Stimulated activated CD4-positive, alpha-beta T cell treated with anti-CD3 and anti-CD28 coated beads, Interleukin-1b, Interleukin-23, amount 100 ng/mL, for 24 hours (primary cell): ENCODE measurements at places on chromosomes 1 and 21.

DNA sequence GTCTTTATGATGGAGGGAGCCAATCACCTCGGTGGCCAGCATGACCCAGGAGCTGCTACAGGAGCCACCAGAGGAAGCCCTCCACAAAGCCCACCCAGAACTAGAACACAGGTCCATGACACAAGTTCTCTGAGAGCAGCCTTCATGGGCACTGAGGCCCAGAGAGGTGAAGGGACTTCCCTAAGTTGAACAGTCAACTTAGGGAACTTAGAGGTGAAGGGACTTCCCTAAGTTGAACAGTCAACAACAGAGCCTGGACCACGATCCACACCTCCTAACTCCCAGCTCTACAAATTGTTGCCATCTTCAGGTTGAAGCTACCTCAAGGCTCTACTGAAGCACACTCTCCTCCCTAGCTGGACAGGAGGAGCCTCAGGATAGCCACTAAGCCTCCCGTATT is 132.7 kb downstream of the CCDC185 start:
- DNase-seq = no peak

DNA sequence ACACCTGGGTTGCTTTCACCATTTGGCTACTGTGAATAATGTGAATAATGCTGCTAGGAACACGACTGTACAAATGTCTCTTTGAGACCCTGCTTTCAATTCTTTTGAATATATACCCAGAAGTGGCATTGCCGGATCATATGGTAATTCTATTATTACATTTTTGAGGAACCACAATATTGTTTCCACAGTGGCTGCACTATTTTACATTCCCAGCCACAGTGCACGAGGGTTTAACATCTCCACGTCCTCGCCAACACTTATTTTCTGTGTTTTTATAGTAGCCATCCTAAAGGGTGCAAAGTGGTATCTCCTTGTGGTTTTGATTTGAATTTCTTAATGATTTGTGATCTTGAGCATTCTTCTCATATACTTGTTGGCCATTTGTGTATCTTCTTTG is 15.7 kb downstream of the FHAD1 start:
- no peak for DNase-seq

GRCh38 chr1:245036102-245036501 is 118.7 kb upstream of the KIF26B start:
- no peak for DNase-seq

- no peak for DNase-seq
Observed at GRCh38 chr1:216168546-216168945, 254.7 kb downstream of the USH2A start.

GRCh38 chr1:45477646-45478045 is 13.3 kb downstream of the TESK2 start:
- no peak for DNase-seq

DNA sequence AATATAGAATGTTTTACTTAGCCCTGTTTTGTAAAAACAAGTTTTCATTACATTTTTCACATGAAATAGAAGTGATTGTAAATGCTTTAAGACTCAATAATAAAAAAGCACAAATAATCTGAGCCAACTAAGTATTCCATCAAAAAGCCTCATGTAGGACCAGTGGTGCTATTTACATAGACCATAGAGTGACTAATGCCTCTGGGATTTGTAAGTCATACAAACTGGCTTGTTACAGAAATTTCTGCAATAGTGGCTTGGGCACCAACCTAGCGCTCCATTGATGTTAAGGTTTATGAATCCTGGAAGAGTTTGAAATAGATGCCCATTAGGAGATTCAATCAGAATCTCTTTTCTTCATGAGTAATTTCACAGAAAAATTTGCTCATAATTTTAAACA is 31.9 kb downstream of the ZMYM1 start:
- DNase-seq = no peak

DNA sequence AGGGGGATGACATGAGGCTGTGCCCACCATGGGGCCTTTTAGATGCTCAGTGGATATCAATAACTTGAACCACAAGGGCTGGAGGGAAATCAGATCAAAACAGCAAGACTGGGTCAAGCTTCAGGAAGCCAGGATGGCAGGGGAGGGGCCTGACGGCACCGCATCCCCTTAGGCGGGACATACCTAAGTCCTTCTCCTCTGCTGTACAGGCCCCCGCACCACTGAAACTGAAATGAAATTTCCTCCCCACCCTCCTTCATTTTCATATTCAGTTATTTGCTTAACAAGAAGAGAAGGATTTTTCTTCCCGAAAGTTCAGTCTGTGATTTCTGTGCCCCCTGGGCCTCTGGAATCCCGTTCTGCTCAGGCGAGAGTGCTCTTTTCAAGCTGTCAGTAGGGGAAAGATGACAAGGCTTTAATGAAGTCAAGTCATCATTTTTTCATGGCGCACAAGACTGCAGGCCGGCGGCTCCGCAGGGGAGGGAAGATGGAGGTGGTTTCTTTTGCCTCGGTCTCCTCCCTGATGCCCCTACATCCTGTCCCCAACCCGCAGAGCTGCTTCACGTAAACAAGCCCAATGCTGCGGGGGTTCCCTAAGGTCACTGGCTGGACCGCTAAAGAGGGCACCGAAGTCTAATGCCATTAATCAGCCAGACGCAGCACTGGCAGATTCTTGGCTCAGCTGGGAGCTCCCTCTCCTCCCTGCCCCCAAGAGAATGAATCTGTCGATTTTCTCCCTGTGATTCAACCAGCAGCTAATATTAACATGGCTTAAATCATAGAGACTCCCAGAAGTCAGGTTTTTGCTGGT is 264.8 kb downstream of the C1orf94 start:
- DNase-seq = no peak

- DNase-seq = no peak
Observed at GRCh38 chr1:30523055-30524020, 200.0 kb downstream of the MATN1 start.

- DNase-seq = no peak
Observed at GRCh38 chr1:208714323-208714722, 470.1 kb upstream of the PLXNA2 start.

DNA sequence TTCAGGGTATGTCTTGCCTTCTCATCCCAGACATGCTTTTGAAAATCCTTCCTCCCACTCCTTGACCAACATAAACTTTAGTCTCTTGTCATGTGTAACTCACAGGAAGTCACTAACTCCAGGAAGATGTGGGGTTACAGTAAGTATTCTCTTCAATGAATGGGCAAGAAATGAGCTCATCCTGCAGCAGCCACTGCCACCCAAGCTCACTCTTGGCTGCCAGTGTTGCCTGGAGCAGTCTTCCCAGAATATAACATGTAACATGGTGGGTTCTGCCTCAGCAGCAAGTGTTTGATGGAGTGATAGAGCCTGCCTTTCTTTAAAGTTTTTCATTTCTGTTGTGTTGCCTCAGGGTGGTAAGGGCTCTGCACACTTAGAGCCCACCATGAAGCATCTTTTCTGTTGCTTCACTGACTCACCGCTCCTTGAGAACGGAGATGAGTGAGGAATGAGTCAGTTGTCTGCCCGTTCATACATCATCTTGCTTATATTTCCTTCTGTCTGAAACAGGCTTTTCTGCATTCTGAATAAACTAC is 187.0 kb downstream of the TPR start:
- no peak for DNase-seq

DNA sequence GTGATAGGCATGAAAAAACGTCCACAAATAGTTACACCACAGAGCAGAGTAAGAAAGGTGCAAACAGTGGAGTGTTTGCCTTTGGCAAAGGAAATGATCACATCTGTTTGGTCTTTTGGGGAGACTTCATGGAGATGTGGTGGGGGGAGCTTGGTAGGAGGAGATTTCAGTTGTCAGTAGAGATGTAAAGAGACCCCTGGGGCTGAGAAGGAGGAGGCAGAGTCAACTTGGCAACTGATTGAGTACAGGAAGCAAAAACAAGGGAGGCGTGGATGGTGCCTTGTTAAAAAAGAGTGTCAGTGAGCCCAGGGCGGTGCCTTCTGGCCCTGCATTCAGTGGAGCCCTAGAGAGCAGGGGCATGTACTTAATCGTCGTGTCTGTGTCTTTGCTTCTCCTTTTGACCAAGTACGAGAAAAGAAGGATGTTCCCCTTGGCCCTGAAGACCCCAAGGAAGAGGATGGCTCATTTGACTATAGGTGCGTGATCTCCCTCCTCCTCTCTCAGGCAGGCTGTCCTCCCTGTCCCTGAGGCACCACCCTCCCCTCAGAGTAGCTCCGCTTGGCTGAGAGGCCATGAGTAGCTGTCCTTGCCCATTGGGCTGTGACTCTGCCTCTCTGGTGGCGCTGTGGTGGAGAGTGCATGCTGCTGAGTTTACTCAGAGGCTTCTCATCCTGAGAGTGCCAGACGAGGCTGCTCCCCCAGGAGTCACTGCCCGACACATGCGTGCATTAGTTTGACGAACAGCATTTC is 30.4 kb upstream of the CNTN2 start:
- no peak for DNase-seq

DNA sequence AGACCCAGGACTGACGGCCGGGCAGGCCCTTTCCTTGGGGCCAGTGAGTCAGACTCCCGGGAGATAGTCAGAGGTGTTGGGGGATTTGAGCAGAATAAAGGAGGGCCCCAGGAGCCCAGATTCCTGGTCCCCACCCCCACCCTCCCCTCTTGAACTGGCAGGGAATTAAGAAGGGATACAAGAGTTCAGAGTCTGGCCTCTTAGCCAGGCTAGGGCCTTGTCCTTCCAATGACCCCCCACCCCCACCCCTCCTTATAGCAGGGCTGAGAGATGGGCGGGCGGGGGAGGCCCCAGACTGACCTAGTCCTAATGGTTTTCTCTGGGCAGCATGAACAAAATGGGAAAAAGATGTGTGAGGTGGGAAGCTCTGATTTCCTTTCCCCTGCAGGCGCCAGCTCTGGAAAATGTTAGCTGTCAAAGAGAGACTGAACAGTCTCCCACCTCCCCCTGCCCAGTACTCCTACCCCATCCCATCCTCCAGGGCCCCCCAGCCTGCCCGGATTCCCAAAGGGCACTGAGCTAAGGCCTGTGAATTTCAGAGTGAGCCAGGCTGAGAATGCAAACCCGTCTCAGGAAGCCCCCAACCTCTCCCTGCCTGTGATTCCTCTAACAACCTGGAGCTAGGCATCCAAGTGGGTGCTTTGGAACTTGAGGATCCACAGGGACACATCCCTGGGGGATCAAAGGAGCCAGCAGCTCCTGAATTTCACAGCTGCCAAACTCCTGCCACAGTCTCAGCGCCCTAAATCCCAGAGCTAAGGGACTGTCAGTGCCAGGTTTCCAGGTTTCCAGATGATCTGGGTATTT is 5.8 kb upstream of the CRABP2 start:
- DNase-seq = no peak

GRCh38 chr1:155175927-155176371 is 2.3 kb downstream of the TRIM46 start:
- no peak for DNase-seq

- DNase-seq = no peak
Observed at GRCh38 chr1:112906150-112906698, 49.8 kb downstream of the SLC16A1 start.

- no peak for DNase-seq
Observed at GRCh38 chr1:199067483-199067882, 428.6 kb downstream of the PTPRC start.

DNA sequence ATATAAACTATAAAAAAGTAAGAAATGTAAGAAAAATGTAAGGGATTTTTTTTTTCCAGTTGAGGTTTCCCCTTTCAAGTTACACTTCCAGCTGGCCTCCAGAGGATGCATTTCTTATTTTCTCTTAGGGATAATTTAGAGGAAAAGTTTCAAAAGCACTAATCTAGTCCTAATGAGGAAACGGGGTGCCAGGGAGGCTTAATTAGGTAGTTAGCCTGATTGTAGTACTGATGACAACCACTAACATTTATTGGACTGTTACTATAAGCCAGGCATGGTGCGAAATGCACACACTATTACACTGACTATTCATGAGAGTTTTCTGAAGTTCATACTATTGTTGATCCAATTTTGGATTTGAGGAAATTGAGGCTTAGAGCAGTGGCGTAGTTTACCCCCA is 290.8 kb upstream of the FMN2 start:
- DNase-seq = no peak

DNA sequence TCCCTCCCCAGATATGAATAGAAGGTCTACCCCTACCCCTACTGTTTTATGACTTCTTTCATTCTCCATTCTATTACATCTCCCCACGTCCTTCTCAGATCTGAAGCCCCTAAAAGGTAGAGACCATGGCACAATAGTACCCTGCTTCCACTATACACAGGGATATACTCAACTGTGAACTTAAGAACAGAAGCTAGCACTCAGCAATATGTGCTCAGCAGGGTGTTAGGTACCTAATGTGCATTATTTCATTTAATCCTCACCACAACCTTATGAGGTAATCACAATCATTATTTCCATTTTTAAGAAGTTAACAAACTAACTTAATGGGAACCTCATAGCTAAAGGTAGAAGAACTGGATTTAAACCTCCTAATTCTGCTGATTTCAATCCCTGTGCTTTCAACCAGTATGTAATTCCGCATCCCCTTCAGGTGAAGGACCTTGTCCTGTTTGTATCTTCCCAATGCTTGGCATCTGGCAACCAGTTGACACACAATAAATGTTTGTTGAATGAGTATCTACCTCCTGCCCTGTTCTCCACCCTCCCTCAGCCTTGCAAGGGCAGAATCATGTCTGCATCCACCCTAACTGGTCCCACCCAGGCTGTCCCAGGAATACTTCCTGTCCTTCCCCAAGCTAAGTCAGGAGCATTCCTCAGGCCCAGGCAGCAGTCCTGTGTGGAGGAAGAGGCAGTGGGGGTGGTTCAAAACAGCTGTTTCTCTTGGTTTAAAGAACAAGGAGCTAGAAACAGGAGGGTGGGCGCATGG is 6.5 kb downstream of the DENND2D start:
- DNase-seq = no peak

- DNase-seq = no peak
Observed at GRCh38 chr1:175665616-175666015, 77.8 kb downstream of the TNR start.

- no peak for DNase-seq
Observed at GRCh38 chr1:180103819-180104218, 50.9 kb upstream of the QSOX1 start.

- DNase-seq = no peak
Observed at GRCh38 chr1:156516821-156517220, 16.2 kb upstream of the MEF2D start.

GRCh38 chr1:77632216-77632615 is 50.2 kb downstream of the ZZZ3 start:
- DNase-seq = no peak

DNA sequence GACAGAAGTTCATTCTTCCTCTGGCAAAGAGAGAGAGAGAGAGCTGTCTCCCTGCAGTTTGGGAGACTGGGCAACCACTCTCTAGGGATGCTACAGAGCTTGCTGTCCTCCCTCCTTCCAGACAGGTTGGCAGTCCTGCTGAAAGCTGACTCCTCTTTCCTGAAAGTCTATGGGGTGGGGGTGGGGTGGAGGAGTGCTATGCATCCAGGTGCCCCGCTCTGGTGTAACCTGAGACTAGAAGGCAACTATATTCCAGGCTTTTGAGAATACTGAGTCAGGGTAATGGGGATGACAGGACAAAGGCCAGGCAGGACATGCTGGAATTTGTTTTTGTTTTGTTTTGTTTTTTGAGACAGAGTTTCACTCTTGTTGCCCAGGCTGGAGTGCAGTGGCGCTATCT is 55.4 kb downstream of the OPTC start:
- no peak for DNase-seq

DNA sequence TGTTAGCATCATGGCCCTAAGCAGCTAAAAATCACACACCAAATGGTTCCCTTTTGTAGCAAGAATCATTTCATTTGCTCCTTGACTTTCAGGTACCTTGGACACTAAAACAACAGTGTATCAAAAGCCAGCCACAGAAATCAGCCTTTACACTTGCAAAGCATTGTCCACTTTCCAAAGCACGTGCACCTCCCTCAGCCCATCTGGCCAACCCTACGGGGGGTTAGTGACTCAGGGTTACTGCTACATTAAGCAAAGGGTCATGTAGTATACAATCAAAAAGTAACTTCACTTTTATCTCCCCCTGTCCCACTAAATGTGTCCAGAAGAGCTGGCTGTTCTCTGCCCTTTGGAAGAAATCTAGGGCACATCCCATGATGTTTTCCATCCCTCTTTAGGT is 149.7 kb downstream of the HIVEP3 start:
- DNase-seq = no peak
